ENCODE measurements at places on chromosomes 11 and 22. TPM values are rescaled to one million over a fixed set of nuclear protein-coding genes. Genes with fewer than 3 reads are reported as not detected.

Gene DBX1
- total RNA-seq = not detected

DNA sequence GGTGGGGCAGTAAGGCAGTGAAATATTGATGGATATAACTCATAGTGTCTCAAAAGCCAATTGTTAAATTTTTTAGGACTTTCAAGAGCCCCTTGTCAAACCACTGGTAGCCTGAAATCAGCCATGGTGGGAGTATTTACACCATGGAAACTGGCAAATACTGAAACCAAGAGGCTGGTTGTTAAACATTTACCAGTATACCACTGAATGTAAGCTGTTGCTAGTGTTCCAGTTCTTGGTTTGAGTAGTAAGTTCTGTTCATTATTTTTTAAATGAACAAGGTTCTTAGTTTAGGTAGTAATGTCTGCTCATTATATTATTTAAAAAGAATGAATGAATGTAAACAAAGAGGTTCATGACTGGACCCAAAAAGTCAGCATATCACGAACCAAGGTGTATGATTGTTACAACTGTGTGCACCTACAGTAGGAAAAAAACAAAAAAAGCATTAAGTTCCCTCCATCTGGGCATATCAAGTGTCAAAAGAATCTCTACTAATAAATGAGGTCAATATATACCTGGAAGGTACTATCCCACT, 4.5 kb upstream of the EIF3F start:
- DNase-seq = no peak

- DNase-seq = no peak
These were observed 25.7 kb upstream of the CTR9 start for GRCh38 chr11:10725114-10725906.

Gene SULT4A1
- total RNA-seq = 0.08 TPM

DNA sequence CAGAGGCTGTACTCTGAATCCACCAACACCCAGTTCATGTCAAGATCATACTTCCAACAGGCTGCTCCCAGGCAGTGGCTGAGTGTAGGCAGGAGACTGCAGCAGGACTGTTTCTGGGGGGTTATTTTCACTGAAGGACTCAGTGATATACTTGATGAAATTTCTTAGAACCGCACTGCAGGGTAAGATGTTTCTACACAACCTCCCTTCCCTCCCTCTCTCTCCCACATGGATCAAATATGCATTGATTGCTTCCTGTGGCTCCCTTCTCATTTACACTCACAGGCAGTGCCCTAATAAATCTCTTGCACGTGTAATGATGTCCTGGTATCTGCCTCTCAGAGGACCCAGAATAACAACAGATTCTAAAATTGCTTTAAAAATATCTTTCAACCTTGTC, 251.3 kb upstream of the CCDC179 start:
- DNase-seq = no peak

Data from liver (tissue), 10 donors.